NCI-H2029 treated with DMSO at 0.1 percent for 48 hours (cell line): ENCODE measurements at places on chromosomes 16 and 17.

DNA sequence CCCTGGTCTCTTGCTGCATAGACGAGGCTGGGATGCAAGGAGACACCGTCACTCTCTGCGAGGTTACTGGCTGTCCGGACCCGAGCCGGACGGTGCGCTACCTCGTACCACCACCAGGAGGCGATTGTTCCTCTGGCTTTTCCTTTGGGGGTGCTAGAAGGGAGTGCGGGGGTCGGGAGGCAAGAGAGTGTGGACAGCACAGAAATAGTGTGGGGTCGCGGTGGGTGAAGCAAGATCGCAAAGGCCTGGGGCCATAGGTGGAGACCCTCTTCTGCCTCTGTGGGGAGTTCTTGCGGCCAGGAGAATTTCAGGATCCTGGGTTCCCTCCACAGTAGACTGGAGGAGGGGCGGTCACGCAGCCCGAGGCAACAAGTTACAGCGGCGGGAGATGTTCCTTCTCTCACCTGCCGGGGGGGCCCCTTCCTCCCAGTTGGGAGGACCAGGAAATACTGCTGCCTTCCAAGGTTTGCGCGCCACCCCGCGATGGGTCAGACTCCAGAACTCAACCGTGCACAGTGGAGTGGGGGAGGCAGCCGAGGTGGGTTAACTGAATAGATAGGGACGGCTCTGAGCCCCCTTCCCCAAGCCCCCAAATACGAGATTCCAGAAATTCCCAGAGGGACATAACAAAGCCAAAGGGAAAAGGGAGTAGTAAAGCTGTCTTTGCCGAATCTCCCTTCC lies 6.9 kb downstream of the PHOSPHO1 start:
- no peak for DNase-seq

GRCh38 chr17:71803656-71804284 lies 317.1 kb upstream of the SOX9 start:
- DNase-seq, result no peak

DNA sequence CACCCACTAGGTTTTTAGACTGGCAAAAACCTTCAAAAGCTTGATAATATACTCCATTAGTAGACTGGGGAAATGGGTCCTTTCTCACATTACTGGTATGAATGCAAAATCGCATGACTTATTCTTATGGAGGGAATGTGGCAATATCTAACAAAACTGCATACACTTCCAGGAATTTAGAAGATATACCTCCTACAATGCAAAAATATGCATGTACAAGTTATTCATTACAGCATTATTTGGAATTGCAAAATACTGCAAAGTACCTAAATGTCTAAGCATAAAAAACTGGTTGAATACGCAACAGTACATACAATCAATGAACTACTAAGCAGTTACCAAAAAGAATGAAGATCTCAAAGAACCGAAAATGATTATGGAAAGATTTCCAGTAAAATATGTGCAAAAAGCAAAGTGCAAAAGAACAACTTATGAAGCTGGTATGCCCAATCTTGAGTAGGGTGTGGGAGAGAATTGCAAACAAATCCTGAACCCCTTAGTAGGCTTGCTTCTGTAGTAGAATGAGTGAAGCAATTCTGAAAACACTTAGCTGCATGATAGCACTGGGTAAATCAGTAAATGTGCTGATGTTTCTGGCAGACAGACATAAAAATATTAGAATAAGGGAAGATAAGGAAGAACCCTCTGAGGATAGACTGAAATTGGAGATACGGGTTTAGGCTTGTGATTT lies 180.1 kb downstream of the PARN start:
- no peak for DNase-seq

DNA sequence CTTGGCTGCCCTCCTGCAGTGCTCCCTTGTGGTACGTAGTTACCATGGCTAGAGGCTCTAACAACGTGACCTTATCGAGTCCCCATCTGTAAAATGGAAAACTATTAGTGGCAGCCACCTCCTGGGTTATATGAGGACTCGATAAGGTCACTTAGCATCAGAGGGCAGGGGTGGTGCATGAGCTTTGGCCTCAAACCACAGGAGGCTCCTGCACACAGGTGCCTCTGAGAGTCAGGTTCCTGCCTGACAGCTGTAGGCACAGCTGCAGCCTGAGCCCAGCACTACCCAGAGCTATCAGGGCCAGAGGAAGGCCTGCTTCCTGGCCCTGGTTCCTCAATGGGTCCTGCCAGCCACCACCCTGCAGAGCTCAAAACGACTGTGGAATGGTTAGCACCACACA lies 57.2 kb upstream of the SEC14L1 start:
- DNase-seq, result no peak

- no peak for DNase-seq
These were observed 901 bp downstream of the CDYL2 start for GRCh38 chr16:80803339-80804055.
